Thoracic aorta (tissue), 2 donors: ENCODE measurements at places on chromosomes 1 and 21. TPM values are rescaled to one million over a fixed set of nuclear protein-coding genes. Genes with fewer than 3 reads are reported as not detected.

- no peak for DNase-seq
Observed at GRCh38 chr1:42680055-42680454, 2.2 kb upstream of the YBX1 start.

GRCh38 chr1:2971101-2971501, 50.2 kb upstream of the ACTRT2 start:
- no peak for DNase-seq

DNA sequence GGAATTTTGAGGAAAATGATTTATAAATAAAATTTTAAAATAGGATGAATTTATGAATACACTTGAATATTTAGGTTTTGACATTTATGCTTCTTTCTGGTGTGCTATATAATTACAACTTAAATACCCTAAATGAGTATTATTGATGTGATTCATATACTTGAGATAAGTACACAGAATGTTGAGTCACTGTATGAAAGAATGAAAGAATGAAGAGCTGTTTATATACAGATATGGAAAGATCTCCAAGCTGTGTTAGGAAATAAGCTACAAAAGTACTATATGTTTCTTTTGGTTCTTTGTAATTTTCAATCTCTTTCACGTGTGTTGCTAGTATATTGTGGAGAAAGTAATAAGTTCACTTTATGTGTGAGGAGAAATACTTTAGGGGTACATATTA, 147.2 kb downstream of the RASAL2 start:
- no peak for DNase-seq

ASAP3 gene
- 28.2 TPM for total RNA-seq

DNA sequence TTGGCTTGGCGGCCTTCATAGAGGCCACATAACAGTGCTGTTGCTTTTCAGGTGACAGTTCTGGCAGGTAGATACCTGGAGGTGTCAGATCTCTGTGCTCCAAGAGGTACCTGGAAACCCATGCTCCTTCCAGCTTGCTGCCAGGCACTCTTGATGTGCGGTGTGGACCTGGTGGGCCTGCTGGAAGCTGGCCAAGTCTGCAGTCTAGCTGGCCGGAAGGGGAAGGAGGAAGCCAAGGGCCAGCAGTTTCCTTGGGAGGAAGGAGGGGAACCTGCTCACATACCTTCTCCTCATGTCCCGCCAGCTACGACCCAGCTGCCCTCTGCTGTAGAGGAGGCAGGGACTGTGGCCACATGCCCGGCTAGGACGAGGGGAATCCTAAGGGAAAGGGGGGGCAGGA, 166.4 kb upstream of the AJAP1 start:
- DNase-seq = no peak

- DNase-seq = no peak
Observed at GRCh38 chr1:64019818-64020217, 183.6 kb upstream of the UBE2U start.

- no peak for DNase-seq
Observed at GRCh38 chr1:101190441-101190840, 46.4 kb upstream of the S1PR1 start.

- no peak for DNase-seq
Observed at GRCh38 chr1:207999274-207999915, 88.5 kb upstream of the CD34 start.

DNA sequence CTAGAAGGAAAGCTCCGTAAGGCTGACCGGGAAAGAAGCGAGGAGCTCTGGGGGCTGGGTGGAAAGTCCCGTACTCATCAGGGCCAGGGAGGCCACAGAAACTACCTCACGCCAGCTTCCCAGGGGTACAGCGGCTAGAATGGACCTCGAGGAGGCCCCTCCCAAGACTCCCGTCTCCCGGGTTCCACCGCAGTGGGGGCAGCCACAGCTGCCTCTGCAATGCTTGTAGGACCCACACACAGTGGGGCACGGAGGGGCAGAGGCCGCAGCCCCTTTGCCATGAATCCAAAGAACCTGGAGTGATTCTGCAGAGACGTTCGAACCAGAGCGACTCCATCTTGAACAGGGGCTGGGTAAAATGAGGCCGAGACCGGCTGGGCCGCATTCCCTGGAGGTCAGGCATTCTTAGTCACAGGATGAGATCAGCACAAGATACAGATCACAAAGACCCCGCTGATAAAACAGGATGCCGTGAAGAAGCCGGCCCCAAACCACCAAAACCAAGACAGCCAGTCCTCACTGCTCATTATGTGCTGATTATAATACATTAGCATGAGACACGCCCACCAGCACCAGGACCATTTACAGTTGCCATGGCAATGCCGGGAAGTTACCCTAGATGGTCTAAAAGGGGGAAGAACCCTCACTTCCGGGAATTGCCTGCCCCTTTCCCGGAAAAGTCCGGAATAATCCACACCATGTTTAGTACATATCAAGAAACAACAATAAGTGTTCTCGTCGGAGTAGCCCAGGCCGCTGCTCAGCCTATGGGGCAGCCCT, 1.6 kb upstream of the ANKRD65 start:
- no peak for DNase-seq

GRCh38 chr1:21397813-21398188, 42.1 kb upstream of the NBPF3 start:
- DNase-seq = no peak

GRCh38 chr1:46244656-46245371, 2.7 kb upstream of the RAD54L start:
- no peak for DNase-seq

DNA sequence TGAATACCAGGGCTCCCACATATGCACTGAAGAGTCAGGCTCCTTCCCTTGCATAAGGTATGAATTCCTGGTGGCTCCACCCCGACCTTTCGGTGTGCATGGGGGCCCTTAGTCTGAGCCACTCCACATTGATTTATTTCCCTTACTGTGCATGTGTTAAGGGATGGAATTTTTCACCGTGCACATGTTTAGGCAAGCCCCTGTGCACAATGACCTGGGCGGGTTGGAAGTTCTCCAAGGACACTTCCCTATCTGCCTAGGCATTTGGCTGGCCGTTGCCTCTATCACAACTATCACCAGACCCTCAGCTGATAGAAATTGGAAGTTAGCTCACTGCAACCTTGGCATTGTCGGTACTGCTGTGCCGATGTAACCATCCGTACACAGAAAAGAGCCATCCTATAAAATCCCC, 9.7 kb downstream of the S100A6 start:
- DNase-seq = no peak

DNA sequence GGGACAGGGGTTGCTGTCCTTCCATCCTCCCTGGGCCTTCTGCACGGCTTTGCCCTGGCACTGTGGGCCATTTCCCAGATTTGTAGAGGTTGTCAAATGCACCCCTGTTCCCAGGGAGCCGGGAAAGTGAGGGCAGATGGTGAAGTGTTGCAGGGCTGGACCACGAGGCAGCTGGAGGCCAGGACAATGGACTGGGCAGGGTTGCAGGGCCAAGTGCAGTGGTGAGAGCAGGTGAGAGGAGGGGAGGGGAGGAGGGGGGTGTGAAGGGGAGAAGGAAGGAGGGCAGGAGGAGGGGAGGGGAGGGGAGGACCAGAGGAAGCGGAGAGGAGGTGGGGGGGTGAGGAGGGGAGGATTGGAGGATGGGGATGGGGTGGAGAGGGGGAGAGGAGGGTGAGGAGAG, 443.9 kb downstream of the CAMTA1 start:
- DNase-seq = no peak

DNA sequence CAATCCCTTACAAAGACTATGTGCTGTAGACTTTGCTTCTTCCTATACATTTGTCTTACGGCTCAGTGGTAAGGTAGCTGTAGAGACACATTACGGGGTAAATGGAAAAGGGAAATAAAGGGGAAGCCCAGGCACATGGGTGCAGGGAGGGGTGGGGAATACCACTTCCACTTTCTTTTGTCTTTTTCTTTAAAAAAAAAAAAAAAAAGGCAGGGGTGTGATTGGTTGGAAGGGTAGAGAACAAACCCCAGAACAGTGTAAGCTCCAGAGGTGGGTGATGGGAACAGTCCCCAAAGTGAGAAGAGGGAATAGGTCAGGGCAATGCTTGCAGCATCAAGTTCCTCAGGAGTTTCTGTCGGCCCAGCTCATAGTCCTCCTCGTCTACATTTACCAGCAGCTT, 3.9 kb downstream of the NIT1 start:
- DNase-seq = no peak

DNA sequence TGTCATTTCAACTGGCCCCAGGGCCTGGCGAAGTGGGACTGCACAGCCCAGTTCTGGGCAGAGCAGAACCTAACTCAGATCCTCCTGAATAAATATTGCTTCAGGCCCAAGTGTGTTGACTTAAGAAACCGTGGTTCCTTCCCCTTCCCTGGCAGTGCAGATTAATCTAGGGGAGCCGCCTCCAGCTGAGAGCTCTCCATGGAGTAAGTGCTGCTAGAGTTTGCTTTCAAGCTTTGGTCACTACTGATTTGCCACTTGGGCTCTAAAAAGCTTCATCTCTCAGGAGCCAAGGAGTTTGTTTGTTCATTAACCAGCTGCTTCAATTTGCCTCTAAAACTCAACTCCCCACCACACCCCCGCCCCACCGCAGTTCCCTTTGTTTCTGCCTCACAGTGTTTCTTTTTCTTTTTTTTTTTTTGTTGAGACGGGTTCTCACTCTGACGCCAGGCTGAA, 112.1 kb downstream of the DTL start:
- DNase-seq = no peak
